GM12878 (cell line): ENCODE measurements at places on chromosomes 7 and 10. TPM values are rescaled to one million over a fixed set of nuclear protein-coding genes. Genes with fewer than 3 reads are reported as not detected.

The FAM204A gene
- polyA plus RNA-seq = 74.6 and 75.9 TPM in 2 replicates

The NPFFR1 gene
- polyA plus RNA-seq = 0.03 TPM in 1 of 2 replicates, not detected in the other

The SEMA3C gene
- polyA plus RNA-seq = 0.06 and 0.20 TPM in 2 replicates

The LDB3 gene
- 0.06 and 0.10 TPM in 2 replicates for polyA plus RNA-seq

The ACSM6 gene
- polyA plus RNA-seq = 0.21 and 0.28 TPM in 2 replicates

The ATAD1 gene
- polyA plus RNA-seq = 59.3 and 61.3 TPM in 2 replicates

The MEOX2 gene
- polyA plus RNA-seq = not detected in 2 replicates

The TMEM270 gene
- polyA plus RNA-seq = not detected in 2 replicates

The GARIN1A gene
- polyA plus RNA-seq = 0.22 and 0.35 TPM in 2 replicates

The IFIT3 gene
- polyA plus RNA-seq = 47.3 and 51.7 TPM in 2 replicates

The CHN2 gene
- 0.42 TPM in 1 of 2 replicates, not detected in the other for polyA plus RNA-seq

The FFAR4 gene
- not detected in 2 replicates for polyA plus RNA-seq

The UCN3 gene
- polyA plus RNA-seq = not detected in 2 replicates

The VSTM2A gene
- not detected in 2 replicates for polyA plus RNA-seq

The HOXA3 gene
- polyA plus RNA-seq = not detected in 2 replicates

The IL2RA gene
- polyA plus RNA-seq = 4.7 and 5.7 TPM in 2 replicates

The TSC22D4 gene
- polyA plus RNA-seq = 32.4 and 32.6 TPM in 2 replicates

The PON1 gene
- polyA plus RNA-seq = not detected in 2 replicates

The AGMO gene
- polyA plus RNA-seq = not detected in 2 replicates

The ABCB4 gene
- polyA plus RNA-seq = 3.6 and 4.2 TPM in 2 replicates

The AP5Z1 gene
- 26.6 and 29.2 TPM in 2 replicates for polyA plus RNA-seq

The MEPCE gene
- polyA plus RNA-seq = 16.6 and 18.1 TPM in 2 replicates

The PROSER2 gene
- polyA plus RNA-seq = not detected in 2 replicates

The GIMAP7 gene
- 6.2 and 6.8 TPM in 2 replicates for polyA plus RNA-seq

The TEX36 gene
- not detected in 2 replicates for polyA plus RNA-seq

The ABCB1 gene
- 1.7 and 2.0 TPM in 2 replicates for polyA plus RNA-seq
